ENCODE measurements at places on chromosomes 5 and 9.

DNA sequence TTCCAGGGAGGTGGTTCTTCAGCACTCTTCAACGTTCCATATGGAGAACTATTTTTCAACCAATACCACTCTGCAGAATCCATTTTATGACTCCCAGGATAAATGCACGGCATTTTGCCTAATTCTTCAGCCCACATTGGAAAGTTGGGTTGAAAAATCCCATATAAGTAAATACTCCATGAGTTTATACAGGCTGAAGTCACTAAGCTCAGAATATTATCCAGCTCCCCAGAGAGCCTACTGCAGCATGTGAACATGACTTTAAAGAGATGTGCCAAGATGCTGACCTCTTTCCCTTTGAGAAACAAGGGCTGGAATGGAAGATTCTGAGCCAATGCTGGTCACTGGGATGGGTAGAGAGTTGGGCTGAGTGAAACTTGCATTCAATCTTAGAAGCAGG lies 111.9 kb upstream of the SLIT3 start:
- no peak for DNase-seq

GRCh38 chr9:133737071-133737773 lies 930 bp downstream of the SARDH start:
- no peak for DNase-seq

- DNase-seq, result no peak
These were observed 16.0 kb downstream of the TRMO start for GRCh38 chr9:97906236-97906831.

DNA sequence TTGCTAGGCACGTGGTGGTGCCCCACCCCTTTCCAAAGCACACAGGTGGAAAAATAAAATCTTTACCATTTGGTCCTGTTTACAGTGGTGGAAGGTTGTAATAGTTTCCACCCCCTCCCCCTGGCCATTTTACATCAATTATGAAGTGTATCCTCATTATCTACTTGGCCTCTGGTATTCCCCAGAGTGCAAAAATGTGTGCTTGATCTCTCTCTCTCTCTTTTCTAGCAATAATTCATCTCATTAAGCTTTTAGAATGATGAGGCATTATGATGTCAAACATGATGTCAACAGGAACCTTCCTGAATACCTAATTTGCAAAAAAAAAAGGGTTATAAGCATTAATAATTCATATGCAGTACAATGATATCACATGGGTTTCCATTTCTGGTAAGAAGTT lies 3.1 kb downstream of the PDE8B start:
- no peak for DNase-seq

DNA sequence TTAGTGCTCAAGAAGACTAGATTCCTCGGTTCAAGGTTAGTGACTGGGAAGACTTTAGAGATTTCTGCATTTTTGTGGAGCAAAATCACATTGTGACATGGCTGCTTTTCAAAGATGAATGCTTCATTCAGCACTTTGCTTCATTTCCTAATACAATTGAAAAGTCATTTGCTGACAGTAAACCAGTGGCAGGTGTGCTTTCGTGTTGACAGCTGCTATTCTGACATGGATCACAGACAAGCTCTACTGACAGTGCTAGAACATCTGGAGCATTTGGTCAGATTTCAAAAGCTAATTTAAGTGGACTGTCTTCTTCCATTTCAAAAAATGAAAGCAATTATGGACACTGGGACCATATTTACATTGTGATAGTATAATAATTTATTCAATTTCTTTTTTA lies 1060.1 kb downstream of the PTPRD start:
- DNase-seq, result no peak

- no peak for DNase-seq
These were observed 8.3 kb downstream of the TLE4 start for GRCh38 chr9:79580055-79580454.

DNA sequence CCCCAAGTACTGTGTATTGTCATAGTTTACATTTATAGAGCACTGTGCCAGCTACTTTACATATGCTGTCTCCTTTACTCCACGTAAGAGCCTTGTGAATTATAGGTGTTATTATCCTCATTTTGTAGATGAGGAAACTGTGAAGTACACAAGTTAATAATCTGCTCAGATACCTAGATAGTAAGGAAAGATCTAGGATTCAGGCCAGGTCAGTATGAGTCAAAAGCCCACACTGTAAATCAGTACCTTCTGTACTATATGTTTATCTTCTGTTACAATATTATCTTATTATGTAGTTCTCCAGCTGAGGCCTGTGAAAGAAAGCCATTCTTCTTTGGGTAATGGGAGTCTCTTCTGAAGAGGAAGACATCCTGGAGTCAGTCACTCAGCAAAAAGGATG lies 72.4 kb upstream of the TLX3 start:
- DNase-seq, result no peak

- no peak for DNase-seq
These were observed 6.2 kb upstream of the TPM2 start for GRCh38 chr9:35695943-35696401.

GRCh38 chr9:99505936-99506335 lies 283.9 kb downstream of the SEC61B start:
- no peak for DNase-seq

DNA sequence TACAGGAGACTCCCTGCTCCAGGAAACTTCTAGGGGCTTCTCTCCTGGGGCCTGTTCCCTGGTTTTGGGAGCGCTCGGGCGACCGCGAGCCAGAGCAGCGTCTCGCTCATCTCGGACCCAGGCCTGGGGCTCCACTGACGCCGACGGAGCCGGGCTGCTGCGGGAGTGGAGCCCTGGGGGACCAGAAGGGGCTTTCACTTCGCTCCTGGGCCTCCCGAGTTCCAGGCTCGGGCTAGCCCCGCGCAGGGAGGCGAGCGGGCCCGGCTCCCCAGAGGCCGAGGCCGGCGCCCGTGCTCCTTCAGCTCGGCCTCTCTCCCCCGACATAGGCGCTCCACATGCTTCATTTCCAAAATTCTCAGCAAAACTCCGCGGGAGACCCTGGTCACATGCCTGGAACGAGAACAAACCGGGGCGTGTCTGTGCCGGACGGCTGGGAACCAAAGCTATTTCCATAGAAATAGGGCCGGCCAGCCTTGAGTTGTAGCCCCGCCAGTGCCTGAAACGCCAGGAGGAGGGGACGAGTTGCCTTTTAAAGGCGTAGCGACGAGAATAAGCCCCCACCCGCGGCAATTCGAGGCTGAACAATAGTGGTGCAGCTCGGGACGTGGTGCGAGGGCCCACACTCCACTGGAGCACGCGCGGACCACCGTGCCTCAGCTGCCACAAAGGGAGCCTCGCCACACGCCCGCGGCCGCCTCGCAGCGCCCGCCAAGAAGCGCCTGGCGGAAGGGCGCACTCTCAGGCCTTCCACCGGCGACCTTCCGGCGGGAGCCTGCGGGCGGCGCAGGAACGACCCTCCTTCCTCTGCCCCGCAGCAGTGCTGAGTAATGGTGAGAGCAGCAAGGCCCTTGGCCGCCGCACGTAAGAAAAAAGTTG lies 1.1 kb upstream of the G3BP1 start:
- no peak for DNase-seq

- DNase-seq, result no peak
These were observed 112.4 kb upstream of the SLC1A3 start for GRCh38 chr5:36494028-36494427.

GRCh38 chr9:122364117-122364782 lies 6.6 kb upstream of the PTGS1 start:
- no peak for DNase-seq

GRCh38 chr5:77957-78804 lies 13.8 kb upstream of the PLEKHG4B start:
- DNase-seq, result no peak

- DNase-seq, result no peak
These were observed 776.7 kb downstream of the DTWD2 start for GRCh38 chr5:118211606-118212005.
